ENCODE measurements at places on chromosomes 11 and 22. TPM values are rescaled to one million over a fixed set of nuclear protein-coding genes. Genes with fewer than 3 reads are reported as not detected.

The OR5A1 gene
- not detected for total RNA-seq

The MYBPC3 gene
- 1,256 TPM for total RNA-seq

The OR52A1 gene
- not detected for total RNA-seq

The OR6A2 gene
- total RNA-seq: not detected

The NECTIN1 gene
- total RNA-seq: 14.5 TPM

The SPDYC gene
- total RNA-seq: not detected

The EIF3L gene
- 354 TPM for total RNA-seq

The CELF1 gene
- total RNA-seq: 79.8 TPM

The ADAMTS8 gene
- 0.68 TPM for total RNA-seq

The ARHGAP42 gene
- 8.6 TPM for total RNA-seq

The OR56A1 gene
- not detected for total RNA-seq

The SLC22A8 gene
- not detected for total RNA-seq

The OR52I2 gene
- total RNA-seq: not detected

The ATP5MG gene
- total RNA-seq: 641 TPM

The C11orf21 gene
- 12.7 TPM for total RNA-seq

The FBXO3 gene
- 39.7 TPM for total RNA-seq
